ENCODE measurements at places on chromosomes 4 and X.

DNA sequence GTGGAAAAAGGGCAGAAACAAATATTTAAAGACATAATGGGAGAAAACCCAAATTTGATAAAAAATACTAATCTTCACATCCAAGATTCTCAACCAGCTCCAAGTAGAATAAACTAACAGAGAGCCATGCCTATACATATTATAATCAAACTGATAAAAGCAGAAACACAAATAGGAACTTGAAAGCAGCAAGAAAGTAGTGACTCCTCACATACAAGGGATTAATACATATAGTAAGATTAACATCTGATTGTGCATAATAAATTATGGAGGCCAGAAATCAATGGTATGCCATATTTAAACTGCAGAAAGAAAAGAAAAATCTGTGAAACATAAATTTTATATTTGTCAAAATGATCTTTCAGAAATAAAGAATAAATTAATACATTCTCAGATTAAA, 454.3 kb upstream of the PCDH10 start:
- DNase-seq = no peak

DNA sequence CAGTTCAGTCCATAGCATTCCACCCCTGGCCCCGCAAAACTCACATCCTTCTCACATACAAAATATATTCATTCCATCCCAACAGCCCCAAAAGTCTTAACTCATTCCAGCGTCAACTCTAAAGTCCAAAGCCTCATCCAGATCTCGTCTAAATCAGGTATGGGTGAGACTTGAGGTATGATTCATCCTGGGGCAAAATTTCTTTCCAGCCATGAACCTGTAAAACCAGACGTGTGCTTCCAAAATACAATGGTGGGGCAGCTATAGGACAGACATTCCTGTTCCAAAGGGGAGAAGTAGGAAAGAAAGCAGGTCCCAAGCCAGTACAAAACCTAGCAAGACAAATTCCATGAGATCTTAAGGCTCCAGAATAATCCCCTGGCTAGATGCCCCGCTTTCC, 76.9 kb downstream of the CLDN34 start:
- no peak for DNase-seq

DNA sequence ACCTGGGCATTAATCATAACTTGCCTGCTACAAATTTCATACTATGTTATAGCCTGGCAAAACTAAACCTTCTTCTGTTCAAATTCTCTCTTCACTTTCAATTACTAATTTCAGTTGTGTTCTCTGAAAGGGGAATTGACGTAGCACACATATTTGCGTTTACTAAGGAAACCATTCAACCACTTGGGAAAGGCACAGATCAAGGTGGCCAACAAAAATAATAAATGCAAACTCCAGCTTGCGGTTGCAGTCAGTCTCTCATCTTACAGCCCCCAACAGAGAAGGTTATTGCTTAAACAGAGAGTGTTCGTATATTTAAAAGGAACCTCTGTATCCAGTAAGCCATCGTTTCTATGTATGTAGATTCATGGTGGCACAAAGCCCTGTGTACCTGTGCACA, 4.0 kb downstream of the SRPX start:
- no peak for DNase-seq

DNA sequence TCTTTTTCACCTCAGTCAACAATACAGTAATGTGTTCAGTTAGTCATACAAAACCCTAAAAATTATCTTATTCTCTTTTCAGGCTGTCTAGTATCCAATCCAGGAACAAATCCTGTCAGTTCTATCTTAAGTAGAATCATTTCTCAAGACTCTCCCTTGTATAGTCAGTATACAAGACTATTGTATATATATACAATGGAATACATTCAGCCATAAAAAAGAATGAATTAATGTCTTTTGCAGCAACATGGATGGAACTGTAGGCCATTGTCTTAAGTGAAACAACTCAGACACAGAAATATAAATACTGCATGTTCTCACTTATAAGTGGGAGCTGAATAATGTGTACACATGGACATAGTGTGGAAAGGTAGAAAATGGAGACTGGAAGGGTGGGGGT, 501.2 kb upstream of the ATOH1 start:
- DNase-seq = no peak

DNA sequence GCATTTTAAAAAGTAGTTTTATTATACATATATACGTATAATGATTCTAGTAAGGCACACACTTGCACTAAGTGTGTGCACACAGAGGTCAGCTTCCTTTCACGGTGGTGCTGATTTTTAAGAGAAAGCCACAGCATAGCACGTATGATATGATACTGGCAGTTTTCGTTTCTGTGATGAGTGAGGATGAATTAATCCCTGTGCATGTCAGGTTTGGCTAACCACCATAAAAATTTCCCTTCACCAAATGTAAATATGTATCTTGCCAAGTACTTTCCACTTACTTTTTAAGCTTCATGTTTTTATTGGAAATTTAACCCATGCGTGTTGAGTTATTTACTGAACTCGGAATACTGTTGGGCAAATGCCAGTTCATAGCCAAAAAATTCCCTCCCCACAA, 84.6 kb downstream of the SYNPO2 start:
- peak; percentile 37 for DNase-seq

DNA sequence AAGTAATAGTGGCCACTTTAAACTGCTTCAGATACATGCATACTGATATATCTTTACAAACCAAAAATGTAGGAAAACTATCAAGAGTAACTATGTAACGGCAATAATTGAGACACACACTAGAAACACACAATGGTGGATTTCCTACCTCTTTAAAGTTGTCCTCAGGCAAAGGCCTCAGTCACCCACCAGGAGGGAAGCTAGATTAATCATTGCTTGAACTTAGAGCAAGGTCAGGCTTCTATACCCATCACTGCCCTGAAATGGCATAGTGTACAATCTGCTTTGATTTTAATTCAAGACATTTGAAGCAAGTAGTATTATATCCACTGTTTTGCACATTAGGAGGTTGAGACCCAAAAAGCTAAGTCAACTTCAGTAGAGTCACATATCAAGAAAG, 110.9 kb downstream of the AREG start:
- DNase-seq = no peak

DNA sequence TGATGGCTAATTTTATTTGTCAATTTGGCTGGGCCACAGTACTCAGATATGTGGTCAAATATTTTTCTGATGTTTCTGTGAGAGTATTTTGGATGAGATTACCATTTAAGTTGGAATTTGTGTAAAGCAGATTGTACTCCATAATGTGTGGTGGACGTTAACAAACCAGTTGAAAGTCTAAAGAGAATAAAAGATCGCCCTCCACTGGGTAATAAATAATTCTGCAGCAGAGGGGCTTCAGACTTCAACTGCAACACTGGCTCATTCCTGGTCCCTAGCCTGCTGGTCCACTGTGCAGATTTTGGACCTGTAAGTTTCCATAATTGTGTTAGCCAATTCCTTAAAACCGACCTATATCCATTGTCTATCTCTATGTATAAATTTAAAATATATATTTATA, 540.3 kb downstream of the PCDH18 start:
- DNase-seq = no peak

DNA sequence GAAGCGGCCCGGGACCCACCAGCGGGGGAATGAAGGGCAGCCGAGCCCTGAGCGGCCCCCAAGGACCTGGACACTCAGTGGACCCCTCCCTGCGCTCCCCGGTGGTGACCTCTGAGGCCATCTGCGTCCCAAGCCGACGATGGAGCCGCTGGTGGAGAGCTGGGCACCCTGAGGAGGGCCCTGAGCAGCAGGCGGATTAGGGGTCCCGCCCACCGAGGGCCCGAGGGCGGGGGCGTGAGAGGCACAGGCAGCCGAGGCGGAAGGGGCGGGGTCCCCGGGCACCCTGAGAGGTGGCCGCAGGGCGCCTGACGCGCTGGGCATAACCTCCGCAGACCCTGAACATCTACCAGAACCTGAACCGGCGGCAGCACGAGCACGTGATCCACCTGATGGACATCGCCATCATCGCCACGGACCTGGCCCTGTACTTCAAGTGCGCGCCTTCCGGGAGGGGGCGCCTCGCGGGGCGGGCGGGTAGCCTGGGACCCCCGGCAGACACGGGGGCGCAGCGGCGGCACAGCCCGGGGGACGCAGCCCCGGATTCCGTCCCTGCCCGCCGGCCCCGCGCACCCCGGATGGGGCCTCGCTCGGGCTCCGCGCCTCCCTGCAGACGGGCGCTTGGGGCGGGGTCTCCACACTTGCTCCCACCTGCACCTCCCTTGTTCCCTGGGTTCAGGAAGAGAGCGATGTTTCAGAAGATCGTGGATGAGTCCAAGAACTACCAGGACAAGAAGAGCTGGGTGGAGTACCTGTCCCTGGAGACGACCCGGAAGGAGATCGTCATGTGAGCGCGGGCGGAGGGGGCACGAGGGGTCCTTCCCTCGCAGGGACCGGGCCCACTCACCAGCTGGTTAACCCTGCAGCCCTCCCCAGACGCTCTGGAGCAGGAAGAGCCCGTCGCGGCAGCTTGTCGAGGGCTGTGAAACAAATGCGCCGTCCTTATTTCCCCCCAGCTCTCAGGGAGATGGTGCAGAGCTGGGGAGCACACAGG, 10.3 kb downstream of the ATP5ME start:
- DNase-seq = no peak

- DNase-seq = peak; percentile 47
These were observed 260.6 kb upstream of the DIAPH2 start for GRCh38 chrX:96424007-96424406.

GRCh38 chr4:55512922-55513571, 33.7 kb downstream of the CLOCK start:
- no peak for DNase-seq

- DNase-seq = no peak
These were observed 118.9 kb downstream of the SLC10A6 start for GRCh38 chr4:86730310-86730709.

DNA sequence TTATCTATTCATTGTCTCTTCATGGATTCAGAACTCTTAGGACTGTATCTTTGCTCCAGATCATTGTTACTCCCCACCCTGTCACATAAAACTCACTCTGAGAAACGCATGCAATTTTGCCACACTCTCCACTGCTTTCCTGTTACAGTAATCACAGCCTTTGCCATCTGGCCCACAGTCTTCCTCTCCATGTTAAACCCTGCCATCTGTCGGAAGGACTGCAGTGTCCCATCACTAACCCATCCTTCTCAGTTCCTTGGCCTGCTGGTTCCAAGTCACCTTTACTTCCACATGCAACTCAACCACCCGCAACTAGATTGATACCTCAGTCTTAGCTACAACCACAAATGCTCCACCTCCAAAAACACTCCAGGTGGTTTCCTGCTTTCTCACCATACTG, 308.7 kb upstream of the FAM241A start:
- no peak for DNase-seq
